ENCODE measurements at places on chromosomes 4 and X.

- no peak for DNase-seq
Observed at GRCh38 chr4:79869597-79870237, 203.3 kb downstream of the ANTXR2 start.

DNA sequence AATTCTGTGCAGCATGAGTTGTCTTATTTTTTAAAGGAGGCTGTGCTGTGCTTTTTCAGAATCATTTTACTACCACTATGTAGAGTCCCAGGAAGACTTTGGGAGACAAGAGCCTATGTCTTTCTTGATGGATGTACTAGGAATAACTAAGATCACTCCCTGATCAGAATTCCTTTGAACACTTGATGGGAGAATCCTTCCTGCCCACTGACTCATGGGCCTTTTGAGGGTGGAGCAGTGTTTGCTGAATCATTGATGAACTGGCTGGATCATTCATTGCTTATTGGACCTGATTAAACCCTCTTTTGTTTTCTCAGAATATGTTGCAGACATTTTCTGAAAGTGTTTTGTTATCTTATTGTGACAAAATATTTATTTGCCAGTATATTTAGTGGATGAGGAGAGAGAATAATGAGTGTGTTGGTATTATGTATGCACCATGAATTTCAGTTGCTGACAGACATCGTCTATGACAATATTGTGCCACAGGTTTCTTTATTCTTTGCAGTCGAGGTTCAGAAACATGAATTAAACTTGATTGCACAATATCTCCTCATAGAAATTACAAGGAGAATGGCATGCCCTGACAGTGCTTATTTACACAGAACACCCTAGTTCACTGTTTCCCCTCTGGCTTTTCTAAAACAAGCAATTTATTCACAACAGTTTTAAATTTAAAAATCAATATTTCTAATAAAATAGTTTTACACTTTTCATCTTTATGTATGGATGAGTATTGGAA is 36.3 kb downstream of the POU4F2 start:
- no peak for DNase-seq

DNA sequence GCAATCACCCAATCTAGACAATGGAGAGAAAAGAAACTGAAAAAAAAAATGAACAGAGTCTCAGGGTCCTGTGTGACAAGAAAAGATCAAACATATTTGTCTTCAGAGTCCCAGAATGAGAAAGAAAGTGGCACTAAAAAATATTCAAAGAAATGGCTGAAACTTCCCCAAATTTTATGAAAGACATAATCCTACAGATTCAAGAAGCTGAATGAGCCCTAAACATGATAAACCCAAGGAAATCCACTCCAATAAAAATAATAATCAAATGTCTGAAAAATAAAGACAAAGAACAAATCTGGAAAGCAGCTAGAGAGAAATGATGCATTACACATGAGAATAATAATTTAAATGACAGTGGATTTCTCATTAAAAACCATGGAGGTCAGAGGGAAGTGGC is 130.3 kb upstream of the CITED1 start:
- no peak for DNase-seq

- DNase-seq = no peak
Observed at GRCh38 chr4:182513587-182514291, 270.5 kb downstream of the TENM3 start.

DNA sequence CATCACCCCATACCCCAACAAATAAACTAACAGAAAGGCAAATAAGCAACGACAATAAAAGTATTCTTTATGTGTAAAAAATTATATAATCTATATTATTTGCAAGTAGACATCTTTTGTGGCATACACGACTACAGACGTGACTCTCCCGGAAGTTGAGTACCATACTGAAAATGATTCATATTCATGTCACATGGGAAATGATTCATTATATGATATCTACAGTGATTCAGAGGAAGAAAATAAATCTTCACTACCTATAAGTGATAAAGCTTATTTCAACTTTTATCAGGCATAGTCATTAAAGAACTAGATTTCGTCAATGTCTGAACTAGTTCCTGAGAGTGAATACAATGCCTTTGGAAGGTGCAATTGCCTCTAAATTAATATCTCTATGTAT is 4.6 kb upstream of the ANTXR2 start:
- DNase-seq = no peak

- DNase-seq = no peak
Observed at GRCh38 chr4:26780539-26780938, 80.1 kb upstream of the STIM2 start.

- DNase-seq = no peak
Observed at GRCh38 chr4:36267486-36268268, 13.7 kb upstream of the DTHD1 start.

DNA sequence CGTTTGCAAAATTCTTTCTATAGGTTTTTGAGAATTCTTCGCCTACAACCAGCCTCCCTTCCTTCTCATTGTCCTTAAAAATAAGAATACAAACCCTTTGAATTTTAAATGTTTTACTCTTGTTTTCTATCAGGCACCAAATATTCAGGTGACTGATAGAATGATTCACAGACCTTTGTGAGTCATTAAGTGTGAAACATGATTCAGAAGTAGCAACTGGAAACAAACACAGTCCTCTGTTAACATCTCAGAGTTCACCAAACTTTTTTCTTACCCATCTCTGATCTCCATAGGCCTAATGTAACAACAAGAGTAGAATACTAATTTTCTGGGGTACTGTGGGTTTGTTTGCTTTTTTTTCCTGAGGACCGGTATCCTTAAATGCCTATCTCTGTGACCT is 63.4 kb upstream of the MAB21L2 start:
- no peak for DNase-seq

- DNase-seq = no peak
Observed at GRCh38 chrX:149074398-149074797, 430.7 kb downstream of the IDS start.

- peak; percentile 17 for DNase-seq
Observed at GRCh38 chrX:150692831-150693724, at the start of gene MTMR1. TSS of gene MTMR1 (plus strand) at chrX:150693396. CDS start at chrX:150693531, 135 bp downstream.

DNA sequence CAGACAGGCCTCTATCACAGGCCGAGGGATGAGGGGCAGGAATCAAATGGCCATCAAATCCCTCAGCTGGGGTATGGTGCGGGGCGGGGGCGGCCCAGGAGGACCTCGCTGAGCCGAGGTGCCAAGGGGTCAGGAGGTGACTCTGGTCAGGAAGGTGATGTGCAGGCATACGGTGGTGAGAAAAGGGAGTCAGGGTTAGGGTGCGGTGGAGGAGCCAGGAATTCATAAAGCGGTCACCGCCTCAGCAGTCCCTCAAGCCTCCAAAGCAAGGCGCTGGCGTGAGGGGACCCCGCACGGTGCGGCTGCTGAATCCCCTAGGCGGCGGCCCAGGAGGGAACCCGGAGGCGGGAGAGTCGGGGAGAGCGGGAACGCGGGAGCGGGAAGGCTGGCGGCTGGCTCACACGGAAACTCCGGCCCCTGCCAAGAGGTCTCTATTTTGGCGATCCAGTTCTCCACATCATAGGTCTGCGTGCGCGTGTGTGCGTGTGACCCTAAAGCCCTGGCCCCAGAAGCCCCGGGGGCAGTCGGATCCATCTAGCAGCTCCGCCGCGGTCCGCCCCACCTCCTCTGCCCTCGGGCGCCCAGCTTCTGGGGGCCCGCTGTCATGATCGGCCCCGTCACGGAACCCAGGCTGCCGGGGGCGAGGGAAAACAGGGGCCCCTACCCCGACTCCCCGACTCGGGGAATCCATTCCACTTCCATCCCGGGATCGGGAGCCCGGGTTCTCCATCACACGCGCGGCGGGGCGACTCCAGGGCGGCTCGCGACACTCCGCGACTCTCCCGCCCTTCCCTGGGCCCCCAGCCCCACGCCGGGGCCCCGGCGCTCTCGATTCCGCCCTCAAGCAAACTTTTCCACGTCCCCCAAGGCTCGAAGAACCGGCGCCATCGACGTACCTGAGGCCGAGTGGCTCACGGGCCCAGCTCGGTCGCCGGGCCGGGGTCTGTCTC is 593 bp downstream of the ELF4 start:
- no peak for DNase-seq

DNA sequence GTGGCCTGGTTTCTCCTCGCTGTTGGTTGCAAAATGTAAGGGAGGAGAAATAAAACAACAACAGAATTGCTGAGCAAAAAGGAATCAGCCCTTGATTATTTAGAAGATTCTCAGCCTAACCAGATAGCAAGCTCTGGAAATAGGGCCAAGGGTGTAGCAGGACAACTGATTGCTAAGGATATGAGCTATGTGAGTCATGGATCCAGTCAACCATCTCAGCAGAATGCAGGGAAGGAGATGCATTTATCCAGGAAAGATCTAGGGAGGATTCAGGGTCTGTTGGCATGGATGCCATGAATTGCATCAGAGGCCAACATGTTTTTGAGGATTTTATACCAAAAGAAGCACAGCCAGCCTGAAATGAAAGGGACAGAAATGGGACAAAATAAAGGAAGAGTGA is 2.2 kb upstream of the XAGE3 start:
- no peak for DNase-seq

GRCh38 chr4:25865586-25865985 is 2.8 kb upstream of the SEL1L3 start:
- no peak for DNase-seq

- DNase-seq = no peak
Observed at GRCh38 chr4:180449395-180449956, 1793.7 kb upstream of the TENM3 start.
